ENCODE measurements at places on chromosomes 12 and 14.

DNA sequence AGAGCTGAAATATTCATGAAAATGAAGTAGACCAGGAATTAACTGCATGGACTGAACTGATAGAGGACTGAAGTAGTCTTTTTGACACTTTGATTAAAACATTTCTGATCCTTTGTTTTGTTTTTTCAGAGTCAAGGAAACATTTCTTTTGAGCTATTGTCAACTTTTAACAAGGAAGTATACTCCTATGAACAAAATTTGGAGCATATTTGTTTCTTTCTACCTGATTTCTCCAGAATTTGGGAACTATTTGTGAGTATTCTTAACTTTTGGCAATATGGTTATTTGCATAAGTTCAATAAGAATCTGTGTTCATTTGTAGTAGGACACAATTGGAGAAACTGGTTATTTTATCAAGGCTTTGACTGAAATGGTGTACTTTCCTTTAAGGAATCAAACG, 71.3 kb upstream of the HECTD1 start:
- DNase-seq: no peak

DNA sequence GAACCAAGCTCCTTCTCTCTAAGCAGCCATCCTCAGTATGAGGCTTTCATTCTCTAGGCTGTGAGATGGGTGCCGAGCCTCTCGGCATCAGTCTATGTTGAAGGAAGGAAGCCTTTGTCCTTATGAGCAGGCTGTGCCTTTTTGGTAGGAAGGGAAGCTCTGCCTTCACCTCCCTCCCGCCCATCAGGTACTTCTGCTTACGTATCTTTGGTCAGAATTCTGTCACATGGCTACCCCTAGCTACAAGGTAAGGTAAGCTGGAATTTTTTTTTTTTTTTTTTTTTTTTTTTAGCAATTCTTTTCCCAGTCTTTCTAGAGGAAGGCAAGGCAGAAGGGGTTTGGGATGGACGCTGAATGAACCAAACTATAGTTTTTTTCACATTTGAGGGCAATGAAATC, 16.9 kb downstream of the BATF start:
- DNase-seq: no peak

- no peak for DNase-seq
Observed at GRCh38 chr12:121441555-121441954, 41.6 kb downstream of the RNF34 start.

GRCh38 chr14:94244182-94244581, 48.9 kb downstream of the SERPINA10 start:
- no peak for DNase-seq

DNA sequence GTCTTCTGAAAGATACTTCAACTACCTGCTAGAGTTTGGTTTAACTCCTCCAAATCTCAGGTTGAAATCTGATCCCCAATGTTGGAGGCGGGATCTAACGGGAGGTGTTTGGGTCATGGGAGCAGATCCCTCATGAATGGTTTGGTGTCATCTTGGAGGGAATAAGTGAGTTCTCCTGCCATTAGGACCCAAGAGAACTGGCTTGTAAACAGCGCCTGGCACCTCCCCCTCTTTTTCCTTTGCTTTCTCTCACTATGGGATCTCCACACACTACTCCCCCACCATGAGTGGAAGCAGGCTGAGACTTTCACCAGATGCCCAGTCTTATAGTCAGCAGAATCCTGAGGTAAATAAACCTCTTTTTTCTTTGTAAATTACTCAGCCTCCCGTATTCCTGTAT, 2.5 kb downstream of the CNIH1 start:
- DNase-seq: no peak

- no peak for DNase-seq
Observed at GRCh38 chr12:58916921-58917511, 3.3 kb downstream of the LRIG3 start.

DNA sequence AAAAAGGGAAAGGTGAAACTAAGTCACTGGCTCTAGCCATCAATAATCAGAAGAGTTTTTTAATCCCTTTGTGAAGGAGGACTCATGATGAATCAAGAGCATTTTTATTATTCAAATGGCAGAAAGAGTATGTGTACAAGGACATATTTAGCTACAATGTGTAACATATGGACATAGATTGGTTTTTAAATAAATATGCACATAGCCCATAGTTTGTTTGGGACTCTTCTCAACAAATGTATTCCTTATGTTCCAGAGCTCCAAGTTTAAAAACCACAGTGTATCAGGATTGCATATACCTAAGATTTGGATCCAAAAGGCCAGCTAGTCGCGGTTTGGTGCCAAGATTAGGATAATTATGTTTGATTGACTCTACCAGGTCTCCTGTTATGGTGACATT, 104.2 kb downstream of the C12orf50 start:
- DNase-seq: no peak

DNA sequence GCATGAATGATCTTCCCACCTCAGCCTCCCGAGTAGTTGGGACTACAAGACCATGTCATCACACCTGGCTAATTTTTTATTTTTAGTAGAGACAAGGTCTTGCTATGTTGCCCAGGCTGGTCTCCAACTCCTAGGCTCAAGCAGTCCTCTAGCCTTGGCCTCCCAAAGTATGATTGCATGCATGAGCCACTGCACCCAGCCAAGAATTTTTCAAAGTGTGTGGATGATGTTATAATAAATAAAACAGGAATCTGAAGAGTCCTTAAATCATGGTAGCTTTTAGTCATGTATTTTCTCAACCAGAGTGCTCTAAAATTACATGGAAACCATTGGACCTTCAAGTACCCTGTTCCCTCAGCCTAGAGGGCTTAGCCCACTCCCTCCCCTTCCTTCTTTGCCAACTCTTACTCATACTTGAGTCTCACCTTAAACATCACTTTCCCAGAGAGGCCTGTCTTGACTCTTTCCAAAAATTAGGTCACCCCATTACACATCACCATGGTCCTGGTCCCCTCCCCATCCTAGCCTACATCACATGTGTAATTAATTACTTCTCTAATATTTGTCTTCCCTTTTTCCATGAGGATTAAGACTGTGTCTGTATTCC, 52.2 kb upstream of the BICDL1 start:
- DNase-seq: no peak

DNA sequence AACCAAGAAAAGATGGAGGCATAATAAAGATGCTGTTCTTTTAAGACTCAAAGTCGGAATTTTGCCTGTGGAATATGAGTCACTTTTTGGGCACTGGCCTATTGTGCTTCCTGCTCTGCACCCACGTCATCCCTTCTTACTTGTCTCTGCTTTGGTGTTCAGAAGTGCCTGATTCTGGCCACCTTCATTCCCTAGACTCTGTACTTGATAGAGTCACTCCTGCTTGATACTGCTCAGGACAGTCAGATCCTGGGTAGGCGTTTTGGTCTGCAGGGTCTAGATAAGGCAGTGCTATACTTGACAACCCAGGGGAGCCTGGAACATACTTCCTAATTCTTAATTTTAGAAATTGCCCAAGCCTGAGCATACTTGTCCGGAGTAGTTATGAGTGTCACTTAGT, 1.9 kb downstream of the LRRK2 start:
- no peak for DNase-seq

GRCh38 chr12:53696655-53697331, 20.9 kb upstream of the ATP5MC2 start:
- no peak for DNase-seq

GRCh38 chr12:91926848-91927247, 218.8 kb downstream of the BTG1 start:
- DNase-seq: no peak

- no peak for DNase-seq
Observed at GRCh38 chr12:127519779-127520178, 747.2 kb upstream of the TMEM132C start.

DNA sequence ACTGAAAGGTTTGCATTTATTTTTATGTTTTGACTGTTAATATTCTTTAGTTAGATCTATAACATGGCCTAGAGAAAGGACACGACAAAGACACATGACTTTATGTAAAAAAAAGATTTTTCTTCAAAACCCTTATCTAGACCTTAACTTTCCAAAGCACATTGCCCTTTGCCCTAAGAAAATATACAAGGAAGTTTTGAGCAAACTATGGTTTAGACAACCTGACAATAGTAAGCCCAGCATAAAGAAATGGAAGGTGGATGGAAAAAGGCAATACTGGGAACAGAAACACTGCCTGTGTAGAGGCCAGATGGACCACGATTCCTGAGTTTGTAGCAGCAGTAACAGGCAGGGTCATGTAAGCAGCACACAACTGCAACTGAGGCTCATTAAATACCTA, 724.0 kb downstream of the GALC start:
- no peak for DNase-seq

GRCh38 chr14:72701237-72701565, 192.7 kb downstream of the DPF3 start:
- DNase-seq: no peak

- no peak for DNase-seq
Observed at GRCh38 chr14:68391311-68392014, 401.4 kb downstream of the ZFP36L1 start.

- DNase-seq: no peak
Observed at GRCh38 chr14:69263364-69263763, 3.4 kb downstream of the GALNT16 start.

GRCh38 chr14:56087671-56088471, 30.3 kb upstream of the PELI2 start:
- DNase-seq: no peak

DNA sequence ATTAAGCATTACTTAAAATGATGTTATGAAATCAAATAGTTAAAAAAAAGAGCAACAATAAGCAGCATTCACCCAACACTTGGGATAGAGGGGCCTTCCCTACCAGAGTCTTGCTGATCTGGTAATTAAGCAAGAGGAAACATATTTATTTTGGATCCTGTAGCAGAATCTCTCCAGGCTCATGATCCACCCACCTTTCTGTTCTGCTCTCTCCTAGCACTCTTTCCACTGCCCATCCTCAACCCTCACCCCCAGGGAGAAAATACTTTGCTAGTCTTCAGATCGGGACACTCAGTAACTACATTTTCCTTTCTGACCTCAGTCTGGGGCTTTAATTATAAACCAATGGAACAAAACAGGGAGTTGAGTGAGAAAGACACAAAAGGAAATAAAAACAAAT, 1541.9 kb downstream of the AACS start:
- DNase-seq: no peak

- DNase-seq: no peak
Observed at GRCh38 chr12:33614630-33615029, 175.0 kb upstream of the SYT10 start.

- no peak for DNase-seq
Observed at GRCh38 chr14:71645656-71646055, 286.6 kb upstream of the RGS6 start.

DNA sequence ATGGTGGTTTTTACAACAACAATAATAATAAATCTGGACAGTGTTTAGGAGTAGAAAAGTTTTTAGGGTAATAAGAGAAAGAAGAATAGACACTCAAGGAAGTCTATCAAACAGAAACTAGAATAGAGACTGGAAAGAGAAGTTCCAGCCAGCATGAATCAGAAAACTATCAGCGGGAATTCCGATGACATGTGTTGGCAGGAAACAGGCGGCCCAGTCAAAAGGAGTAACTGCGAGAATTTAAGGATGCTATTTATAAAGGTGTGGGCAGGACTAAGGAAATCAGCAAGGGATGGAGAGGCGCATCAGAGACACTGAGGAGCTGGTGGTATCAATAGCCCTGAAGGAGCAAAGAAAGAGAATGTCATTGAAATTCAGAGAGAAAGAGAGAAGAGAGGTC, 89.9 kb downstream of the TBX5 start:
- no peak for DNase-seq

- no peak for DNase-seq
Observed at GRCh38 chr14:57199921-57200320, 68.8 kb downstream of the EXOC5 start.

DNA sequence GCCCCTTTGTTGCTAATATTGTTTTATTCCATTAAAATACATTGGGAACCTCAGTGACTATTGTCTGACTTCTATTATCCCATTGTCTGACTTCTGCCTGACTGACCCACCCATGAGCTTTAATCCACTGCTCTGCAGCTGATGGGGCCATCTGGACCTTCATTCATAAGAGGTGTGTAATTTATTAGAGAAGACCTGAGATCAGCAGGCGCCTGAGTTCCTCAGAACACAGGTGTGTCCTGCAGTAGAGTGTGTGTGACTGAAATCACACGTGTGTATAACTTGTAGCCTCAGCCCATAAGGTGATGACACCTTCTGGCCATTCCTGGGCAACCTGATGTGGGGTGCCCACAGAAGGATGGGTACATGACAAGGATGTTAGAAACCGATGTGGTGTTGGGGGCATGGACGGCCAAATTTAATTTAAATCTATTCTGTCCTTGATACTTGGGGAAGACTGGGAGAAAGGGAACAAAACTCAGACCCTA, 821.0 kb downstream of the TMEM121 start:
- DNase-seq: no peak

- DNase-seq: no peak
Observed at GRCh38 chr14:35818346-35819115, 7.6 kb upstream of the BRMS1L start.

DNA sequence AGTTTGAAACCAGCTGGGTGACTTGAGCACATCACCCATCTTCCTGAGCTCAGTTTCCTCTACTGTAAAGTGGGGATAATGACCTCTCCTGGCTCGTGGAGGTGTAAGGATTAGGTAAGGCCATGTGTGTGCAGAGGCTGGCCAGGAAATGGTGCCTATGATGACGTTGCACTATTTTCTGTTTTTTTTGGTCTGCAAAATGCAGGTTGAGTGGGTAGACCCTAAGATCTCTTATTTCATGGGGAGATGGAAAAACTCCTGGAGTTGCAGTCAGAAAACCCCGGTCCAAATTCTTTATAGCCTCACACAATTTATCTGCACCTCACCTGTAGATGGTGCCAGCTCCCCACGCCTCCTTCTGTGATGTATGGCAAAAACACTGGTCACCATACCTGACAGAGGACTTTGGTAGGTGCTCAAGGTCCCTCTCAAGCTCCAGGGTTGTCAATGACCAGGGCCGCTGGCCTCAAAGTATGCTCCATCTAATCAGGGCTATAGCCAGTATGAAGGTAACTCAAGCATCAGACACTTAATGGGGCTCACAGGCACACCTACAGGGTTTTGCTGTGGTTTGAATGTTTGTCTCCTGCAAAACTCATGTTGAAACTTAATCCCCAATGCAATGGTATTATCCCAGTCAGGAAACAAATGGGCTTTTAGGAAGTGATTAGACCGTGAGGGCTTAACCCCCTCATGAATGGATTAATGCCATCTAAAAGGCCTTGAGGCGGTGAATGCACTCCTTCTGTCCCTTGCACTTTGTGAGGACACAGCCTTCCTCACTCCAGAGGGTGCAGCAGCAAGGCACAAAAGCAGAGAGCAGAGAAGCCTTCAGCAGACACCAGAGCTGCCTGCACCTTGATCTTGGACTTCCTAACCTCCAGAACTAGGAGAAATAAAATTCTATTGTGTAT, 17.6 kb downstream of the C14orf132 start:
- DNase-seq: no peak

GRCh38 chr14:80080601-80081000, 130.7 kb downstream of the DIO2 start:
- no peak for DNase-seq

DNA sequence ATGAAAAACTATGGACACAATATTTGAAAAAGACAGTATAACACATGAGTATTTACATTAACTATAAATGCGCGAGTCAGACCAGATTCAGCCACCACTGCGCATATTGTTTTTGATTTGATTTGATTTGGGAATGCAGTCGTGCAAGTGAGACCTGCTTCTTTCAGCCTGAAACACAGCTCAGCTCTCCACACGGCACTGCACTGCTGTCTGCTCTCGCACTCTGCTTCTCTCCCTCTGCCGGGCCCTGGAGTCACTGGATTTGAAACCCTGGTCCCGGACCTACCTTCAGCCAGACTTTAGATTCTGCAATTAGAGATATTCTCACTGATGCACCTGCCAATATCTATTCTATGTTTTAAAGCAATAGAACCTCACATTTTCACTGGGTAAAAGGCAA, 143.9 kb upstream of the TMEM132C start:
- DNase-seq: no peak

Measured in GM19239 (cell line).